ENCODE measurements at places on chromosomes 16 and 17.

DNA sequence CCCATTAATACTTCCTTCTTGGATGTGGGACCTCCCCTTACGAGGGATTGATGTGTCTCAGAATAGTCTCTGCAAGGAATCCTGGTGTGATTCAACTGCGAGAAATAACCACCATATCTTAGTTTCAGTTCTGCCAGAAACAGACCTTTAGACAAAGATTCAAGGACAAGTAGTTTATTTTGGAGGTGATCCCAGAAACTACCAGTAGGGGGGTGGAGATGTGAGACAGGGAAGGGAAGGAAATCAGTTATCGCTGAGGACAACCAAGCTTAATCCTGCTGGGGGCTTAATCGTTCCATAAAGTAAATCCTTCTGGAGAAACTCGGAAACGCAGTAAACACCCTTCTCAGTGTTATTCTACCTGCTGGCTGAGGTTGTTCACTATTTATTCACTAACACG lies 5.0 kb upstream of the SDR42E1 start:
- DNase-seq = peak; percentile 74

GRCh38 chr16:72277749-72278148 lies 105.8 kb upstream of the PMFBP1 start:
- no peak for DNase-seq

DNA sequence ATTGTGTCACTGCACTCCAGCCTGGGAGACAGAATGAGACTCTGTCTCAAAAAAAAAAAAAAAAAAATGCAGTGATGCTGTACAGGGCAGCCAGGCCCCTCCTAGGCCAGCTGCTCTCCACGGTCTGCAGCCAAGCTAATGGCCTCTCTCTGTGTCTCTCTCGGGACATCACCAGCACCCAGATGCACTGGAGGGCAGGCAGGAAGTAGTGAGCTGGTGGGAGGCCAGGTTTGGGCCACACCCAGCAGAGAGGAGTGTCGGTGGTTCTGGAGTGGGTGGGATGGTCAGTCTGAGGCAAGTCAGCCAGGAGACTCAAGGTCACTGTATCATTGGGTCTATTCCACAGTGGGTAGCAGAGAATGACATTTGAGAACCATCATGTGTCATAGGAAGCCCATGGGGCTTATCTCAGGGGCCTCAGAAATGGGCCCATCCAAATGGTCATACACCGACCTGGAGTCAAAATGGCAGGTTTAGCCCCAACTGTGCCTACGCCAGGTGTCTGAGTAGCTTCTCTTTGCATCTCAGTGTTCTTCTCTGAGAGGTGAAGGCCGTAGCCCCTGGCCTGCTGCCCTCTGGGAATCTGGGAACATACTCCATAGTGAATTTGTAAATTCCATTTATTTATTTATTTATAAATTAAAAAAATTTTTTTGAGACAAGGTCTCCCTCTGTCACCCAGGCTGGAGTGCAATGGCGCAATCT lies 22.7 kb downstream of the WNT9B start:
- no peak for DNase-seq

- no peak for DNase-seq
These were observed 9.0 kb upstream of the RHBDL3 start for GRCh38 chr17:32256701-32257019.

- no peak for DNase-seq
These were observed 1.4 kb downstream of the SETD6 start for GRCh38 chr16:58516768-58517107.

GRCh38 chr17:13973960-13974651 lies 95.2 kb upstream of the COX10 start:
- no peak for DNase-seq

DNA sequence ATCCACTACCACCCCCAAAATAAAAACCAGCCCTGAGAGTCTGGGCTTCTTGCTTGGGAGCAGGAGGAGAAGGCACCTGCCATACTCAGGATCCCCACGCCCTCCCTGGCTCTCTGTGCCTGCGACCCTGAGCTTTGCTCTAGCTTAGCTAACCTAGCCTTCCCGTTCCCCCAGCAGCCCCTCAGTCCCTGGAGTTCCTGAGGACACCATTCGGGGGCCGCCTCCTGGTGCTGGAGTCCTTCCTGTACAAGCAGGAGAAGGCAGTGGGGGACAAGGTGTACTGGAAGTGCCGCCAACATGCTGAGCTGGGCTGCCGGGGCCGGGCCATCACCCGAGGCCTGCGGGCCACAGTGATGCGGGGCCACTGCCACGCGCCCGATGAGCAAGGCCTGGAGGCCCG lies 18.5 kb downstream of the FLYWCH1 start:
- DNase-seq = no peak

DNA sequence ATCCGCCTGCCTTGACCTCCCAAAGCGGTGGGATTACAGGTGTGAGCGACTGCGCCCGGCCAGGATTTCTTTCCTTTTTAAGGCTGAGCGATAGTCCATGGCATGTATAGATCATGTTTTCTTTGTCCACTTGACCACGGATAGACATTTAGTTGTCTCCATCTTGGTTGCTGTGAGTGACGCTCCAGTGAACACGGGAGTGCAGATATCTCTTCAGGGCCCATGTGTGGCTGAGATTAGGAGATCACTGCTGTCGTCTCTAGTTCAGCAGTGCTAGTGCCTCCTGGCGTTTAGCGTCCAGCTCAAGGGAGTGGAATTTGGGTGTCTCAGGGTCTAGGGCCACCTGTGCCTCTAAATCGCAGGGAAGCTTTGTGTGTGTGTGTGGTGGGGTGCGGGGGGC lies 41.5 kb downstream of the ABCC1 start:
- no peak for DNase-seq

DNA sequence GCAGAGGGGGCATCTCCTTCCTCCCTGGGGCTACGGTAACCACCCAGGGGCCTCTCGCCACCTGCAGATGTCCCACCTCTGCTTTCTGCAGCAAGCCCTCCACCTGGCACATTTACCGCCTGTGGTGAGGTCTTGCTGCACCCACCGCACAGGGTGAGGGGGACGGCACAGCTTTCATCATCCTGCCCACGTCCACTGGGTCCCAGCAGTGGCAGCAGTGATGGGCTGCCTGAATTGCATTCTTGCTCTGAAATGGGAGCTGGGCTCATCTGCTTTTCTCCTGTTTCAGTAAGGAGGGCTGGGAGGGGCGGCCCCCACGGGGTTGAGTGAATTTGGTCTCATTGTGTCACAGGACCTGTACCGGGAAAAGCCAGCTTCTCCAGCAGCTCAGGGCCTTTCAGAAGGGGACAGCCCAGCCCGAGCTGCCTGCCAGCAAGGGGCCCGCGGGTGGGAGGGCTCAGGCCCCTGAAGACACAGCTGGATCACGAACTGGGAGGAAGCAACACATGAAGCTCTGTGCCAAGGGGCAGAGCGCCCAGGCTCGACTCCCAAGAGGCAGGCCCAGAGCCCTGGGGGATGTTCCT lies 12.7 kb downstream of the DNAAF8 start:
- peak; percentile 64 for DNase-seq

DNA sequence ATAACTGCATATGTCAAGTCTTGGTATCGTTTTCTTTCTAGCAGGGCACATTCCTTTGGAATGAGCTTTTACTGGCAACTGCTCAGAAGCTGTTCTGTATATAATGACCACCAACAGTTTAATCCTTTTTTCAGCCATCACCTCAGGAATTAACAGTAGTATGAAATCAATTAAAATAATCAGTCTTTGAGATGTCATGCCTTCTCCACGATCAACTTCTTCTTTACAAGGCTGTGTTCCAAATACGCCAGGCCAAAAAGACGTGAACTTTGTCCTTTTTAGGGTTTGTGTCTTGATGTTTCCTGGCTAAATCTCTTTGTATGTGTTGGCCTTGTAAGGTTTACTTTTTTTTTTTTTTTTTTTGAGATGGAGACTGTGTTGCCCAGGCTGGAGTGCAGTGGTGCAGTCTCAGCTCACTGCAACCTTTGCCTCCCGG lies 54.9 kb downstream of the ABCC1 start:
- DNase-seq = peak; percentile 74

DNA sequence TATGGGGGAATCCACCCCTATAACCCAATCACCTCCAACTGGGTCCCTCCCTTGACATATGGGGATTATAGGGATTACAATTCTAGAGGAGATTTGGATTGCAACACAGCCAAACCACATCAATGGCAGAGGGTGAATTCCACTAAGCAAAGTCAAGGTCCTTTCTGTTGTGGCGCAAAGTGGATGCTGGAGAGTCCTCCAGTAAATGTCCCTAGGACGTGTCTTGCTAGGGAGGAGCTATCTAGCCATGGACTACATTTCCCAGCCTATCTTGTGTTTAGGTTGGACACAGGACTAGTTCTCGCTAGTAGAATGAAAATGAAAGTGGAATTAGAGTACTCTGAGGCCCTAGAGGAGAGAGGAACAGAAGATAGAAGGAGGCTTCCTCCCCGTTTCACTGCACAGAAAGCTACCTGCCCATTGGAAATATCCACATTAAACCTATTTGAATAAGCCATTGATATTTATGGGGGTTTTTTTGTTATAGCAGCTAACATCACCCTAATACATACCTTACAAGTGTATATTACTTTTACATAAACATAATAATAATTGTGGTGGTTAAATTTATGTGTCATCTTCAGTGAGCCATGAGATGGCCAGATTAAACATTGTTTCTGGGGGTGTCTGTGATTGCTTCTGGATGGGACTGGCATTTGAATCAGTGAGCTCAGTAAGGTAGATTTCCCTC lies 56.7 kb upstream of the ERCC4 start:
- DNase-seq = no peak

- no peak for DNase-seq
These were observed 3.9 kb upstream of the MAZ start for GRCh38 chr16:29802416-29802935.

DNA sequence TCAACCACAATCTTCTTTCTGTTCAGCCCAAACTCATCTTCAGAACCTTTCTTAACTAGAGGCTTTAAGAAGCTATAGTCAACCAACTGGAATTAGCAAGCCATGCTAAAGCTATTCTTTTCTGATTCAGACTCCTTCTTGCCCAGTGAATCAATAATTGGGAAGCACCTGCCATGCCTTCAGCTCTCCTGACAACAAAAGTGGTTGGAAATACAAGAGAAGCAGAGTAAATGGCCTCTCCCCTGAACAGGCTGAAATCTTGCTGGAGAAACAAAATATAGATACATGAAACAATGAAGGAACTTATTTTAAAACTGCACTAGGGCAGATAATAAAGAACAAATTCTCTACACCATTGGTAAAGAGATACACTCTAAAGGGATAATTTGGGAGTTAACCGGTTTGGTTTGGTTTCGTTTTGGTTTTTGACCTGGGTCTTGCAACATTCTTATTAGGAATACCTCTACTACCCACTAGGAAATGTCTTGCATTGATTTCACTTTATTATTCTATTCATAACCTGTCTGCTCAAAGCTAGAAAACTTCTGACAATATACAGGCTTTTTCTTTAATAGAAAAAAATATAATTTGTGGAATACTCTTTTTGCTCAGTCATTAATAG lies 173.6 kb upstream of the DYNLRB2 start:
- no peak for DNase-seq

GRCh38 chr17:51439395-51440229 lies 179.3 kb downstream of the UTP18 start:
- no peak for DNase-seq

DNA sequence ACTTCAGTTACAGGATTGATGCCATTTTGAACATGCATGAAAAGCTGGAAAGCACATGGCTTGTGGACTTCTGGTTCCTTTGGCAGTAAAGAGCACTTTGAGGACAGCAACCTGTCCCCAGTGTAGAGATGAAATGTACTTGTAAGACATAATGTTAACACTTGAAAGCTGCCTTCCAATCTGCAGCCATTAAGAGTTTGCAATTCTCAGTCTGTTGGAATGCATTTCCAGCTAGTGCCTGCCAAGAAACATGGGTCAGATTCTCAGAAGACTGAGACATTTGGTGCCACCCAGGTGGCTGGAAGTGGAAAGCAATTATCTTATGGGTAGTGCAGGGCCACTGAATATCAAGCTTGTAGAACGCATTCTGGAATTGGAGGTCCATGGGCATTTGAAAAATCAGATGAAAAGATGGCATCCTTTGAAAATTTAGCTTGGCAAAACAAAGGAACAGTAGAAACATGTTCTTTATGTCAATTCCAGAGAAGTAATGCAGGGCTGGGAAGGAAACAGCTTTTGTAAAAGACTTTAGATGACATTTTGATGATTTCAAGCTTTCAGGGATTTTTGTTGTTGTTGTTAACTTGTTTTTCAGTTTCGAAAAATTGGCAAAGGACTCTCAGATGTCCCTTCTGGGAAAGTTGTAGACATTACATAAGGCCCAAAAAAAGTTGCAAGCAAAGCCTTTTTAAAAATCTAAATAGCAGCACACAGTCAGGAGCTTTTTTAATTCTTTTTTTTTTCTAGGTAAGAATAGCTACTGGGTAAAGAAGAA lies 147.0 kb downstream of the ABCA8 start:
- DNase-seq = no peak

DNA sequence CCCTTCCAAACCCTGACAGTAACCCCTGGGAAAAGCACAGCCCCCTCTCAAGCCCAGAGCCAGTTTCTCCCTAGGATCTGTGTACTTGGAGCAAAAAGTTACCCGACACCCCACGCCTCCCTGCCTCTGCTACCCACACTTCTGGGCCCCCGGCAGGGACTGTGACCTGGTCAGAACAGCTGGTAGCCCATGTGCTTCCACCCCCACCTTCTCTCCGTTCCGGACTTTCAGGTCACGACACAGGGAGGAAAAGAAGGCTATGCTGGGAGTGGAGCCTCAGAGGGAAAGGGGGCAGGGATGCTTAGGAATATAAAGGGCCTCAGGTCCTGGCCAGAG lies 6.4 kb downstream of the PPY start:
- no peak for DNase-seq

- DNase-seq = no peak
These were observed 9.6 kb downstream of the FHOD1 start for GRCh38 chr16:67237396-67238277.

- DNase-seq = no peak
These were observed 155.1 kb upstream of the CCL2 start for GRCh38 chr17:34099859-34100515.

Data from foreskin fibroblast (primary cell).